Mesendoderm (in vitro differentiated cells): ENCODE measurements at places on chromosomes 7 and 10.

GRCh38 chr10:133058331-133059092, 29.2 kb upstream of the ADGRA1 start:
- no peak for DNase-seq

GRCh38 chr7:130148561-130148960, 56.6 kb downstream of the TMEM209 start:
- no peak for DNase-seq

DNA sequence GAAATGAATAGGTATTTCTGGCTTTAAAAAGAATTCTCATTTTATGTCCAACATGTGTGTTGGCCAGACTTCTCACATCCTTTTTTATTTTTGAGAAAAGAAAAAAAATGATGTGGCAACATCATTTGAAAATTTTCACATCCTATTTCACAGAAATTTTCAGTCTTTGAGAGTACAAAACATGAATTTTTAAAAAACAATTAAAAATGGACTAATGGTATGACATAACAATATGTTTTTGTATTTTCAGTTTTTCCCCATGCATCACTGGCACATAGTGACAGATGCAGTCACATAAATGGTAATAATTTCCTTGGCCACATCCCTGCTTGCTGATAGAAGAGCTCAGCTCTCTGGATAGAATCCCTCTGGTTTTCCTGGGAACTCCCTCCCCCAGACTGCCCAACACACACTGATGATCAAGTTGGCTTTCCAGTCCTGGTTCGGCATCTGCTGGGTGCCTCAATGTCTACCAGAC, 188.5 kb upstream of the AGR3 start:
- DNase-seq: no peak

GRCh38 chr7:130305433-130306042, 12.6 kb downstream of the CPA4 start:
- no peak for DNase-seq

- no peak for DNase-seq
These were observed 19.8 kb downstream of the CREB5 start for GRCh38 chr7:28432105-28432504.

DNA sequence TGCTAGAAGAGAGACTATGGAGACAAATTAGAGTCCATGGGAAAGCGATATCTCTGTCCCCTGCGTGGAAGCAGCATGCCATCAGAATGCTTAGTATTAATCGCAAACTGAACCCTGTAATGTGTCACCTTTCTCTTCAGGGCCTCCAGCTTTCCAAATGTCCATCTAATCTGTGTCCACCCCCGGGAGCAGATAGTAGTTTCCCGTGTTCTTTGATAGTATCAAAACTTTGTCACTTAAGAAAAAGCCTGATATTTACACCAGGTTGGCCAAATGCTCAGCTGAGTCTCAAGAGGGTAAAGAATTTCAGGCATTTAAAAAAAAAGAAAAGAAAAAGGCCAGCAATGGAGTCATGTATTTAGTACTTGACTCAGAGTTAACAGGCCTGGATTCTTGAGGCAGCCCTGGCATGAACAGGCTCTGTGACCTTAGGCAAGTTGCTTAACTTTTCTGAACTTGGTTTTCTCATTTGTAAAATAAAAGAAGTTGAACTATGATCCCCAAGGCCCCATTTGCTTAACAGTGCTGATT, 10.4 kb upstream of the GSAP start:
- peak; percentile 92 for DNase-seq

DNA sequence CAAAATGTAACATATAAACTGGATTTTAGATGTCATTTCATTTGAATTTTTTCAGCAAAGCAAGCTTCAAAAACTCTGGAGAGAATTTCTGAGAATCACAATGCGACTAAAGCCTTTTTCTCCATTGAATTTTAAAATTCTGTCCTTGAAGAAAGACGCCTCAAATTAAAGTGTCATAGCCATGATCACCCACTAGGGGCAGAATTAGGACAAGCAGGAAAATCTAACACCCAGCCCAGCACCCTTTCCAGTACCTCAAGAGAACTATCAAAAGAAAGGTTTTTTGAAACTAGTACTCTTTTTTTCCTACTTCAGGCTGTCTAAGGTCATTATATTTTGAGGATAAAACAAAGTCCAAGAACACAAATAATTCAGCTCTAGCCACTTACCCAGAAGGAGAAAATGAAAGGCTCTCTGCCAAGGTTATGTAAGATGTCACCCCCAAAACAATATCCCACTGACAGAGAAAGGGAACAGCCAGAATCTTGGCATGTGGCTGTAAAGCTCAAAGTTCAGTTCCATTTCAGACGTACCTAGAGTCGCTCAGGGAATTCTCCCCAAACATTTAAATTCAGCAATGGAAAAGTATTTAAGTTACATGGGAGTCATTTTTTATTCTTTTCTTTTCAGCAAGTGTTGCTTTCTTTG, 299.4 kb downstream of the SNX13 start:
- DNase-seq: peak; percentile 62

GRCh38 chr10:72292223-72292691, 18.5 kb downstream of the DDIT4 start:
- no peak for DNase-seq

GRCh38 chr10:24256619-24257107, 47.7 kb downstream of the KIAA1217 start:
- no peak for DNase-seq

- DNase-seq: no peak
These were observed 4.6 kb downstream of the LANCL2 start for GRCh38 chr7:55369427-55370400.

DNA sequence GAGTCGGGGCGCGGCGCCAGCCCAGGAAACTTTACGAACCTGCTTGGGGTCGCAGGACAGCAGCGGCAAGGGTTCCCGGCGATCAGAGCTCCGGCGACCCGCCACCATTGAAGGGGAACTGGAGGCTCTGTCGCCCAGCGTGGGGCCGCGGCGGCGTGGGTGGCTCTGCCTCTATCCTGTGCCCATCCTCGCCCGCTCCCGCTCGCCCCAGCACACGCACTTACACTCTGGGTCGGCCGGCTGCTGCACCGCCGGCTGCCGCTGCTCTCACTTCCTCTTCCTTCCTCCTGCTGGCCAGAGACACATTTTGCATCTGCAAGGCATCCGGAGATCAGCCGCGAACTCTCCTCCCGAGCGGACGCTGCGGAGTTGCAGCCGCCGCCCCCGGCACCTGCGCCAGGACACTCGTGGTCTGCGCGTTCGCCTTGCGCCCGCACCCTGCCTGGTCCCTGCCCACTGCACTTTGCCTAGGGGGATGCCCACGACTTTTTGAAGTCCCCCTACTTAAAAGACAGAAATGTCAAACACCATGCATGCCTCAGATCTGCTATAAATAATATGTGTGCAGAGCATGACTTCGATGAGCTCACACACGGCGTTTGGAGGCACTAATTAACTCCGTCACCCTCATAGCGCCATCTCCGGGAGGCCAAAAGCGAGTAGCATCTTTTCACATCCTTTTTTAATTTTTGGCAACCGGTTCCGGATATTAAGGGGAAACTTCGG, at the start of gene ELMO1:
TSS of gene ELMO1 (minus strand) at position 229 of the 726 bp plus-strand sequence. CDS start 106,174 bp downstream, outside the sequence.
- peak; percentile 95 for DNase-seq

DNA sequence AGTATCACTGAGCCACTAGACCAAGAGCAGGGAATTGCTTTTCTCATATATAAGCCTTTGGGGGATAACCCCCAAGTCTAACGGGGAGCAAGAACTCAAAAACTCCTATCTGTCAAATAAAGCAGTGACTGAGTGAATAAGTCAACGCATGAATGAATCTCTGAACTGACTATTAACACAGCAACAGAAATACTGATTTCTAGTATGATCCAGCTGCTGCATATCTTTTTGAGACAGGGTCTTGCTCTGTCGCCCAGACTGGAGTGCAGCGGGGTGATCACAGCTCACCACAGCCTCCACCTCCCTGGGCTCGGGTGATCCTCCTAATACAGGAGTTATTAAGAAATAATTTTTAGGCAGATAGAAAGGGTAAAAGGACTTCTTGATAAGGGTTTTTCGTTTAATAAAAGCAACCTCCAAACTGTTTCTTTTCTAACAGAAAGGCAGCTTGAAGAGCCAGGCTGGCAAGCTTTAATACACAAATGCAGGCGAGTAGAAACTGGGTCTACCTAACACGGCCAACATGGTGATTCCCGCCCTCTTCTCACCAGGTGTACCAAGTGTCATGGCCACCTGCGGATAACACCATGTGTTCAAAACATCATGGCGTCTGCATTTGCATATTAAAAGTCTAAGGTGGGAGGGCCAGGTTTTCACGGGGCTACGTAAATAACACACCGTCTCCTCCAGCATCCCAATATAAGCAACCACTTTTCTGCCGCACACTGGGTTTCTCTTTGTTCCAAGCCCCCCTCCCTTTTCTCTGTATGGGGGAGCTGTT, 631.9 kb downstream of the PARD3 start:
- DNase-seq: peak; percentile 40

DNA sequence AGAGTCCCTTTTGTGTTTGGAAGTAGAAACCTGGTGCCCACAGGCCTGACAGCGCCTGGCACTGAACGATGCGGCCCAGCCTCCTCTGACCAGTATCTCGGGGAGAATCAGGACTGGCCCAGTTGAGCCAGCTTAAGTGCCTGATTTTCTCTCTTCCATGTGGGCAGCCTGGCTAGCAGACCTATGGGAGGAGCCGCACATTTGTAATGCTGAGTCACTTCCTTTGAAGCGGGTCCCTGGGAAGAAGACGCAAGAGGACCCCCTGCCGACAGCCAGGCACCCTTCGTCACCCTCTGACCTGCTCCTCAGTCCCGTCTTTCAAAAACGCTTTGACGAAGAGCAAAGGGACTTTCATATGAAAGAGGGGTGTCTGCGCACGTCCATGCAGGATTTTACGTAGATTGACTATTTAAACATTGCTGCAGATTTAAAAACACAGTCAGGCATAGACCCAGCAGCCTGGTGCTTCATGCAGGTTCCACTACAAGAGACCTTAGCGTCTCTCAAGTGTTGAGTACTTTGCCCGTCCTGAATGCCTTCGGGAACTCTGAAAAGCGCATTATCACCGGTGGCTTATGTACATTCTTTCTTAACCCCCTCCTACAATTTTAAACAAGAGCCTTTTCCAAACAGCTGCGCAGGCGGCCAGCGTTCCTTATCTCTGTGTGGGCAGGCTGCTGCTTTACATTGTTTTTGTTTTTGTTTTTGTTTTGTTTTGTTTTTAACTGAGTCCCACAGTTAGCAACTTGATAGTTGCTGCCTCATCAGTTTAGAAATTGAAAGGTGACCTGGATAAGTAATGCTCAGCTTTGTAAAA, 36.5 kb upstream of the AP5Z1 start:
- peak; percentile 84 for DNase-seq

GRCh38 chr10:14839305-14839695, 1.2 kb downstream of the HSPA14 start:
- DNase-seq: no peak

GRCh38 chr7:2622869-2623697, 8.7 kb upstream of the TTYH3 start:
- no peak for DNase-seq

DNA sequence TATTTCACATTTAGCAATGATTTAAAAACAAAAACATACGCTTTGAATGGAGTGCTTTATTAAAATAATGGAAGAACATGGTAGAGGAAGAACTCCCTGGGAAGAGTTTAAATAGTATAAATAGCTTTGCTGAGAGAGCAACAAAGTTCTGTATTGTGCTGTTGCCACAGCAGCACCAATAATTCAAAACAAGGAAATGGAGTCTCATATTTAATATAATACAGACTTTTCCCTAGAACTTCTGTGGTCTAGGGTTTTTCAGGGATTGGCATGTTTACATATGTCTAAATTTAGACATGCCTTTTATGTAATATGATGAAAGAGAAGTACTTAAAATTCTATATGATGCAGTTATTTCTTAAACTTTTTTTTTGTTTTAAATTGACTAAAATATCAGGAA, 217.2 kb upstream of the HDAC9 start:
- DNase-seq: no peak

DNA sequence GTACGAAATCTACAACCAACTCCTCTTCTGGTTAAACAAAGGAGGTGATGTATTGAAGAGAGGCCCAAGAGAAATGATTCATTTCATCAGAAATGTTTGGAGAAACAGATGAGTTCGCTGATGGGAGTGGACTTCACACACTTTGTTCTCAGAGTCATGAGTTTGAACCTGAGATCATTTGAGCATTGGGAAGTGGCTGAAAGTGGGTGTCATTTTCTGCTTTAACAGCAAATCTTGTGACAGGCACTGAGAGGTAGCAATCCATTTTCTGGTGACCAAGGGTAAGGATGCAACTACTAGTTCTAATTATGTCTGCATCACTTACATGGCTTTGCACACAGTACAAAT, 51.4 kb downstream of the RBM20 start:
- DNase-seq: no peak

GRCh38 chr7:12378389-12378788, 25.3 kb downstream of the VWDE start:
- no peak for DNase-seq

DNA sequence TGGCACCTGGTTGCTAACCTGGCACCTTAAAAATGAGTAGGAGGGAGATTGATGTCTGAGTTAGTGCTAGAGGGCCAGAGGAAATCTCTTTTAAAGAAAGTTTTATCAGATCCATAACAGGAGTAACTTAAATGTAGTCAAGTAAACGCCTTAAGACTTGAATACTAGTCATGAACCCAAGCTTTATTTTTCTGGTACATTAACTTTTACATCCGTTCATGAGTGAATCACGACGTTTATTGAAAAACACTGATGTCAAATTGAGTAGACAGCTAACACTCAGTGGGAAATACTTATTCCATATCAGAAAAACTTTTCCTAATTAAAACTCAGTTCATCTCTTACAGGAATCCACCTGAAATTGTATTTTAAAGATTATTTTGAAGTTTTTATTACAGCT, 6.9 kb upstream of the LAMB1 start:
- no peak for DNase-seq

- peak; percentile 29 for DNase-seq
These were observed 13.0 kb downstream of the FAM20C start for GRCh38 chr7:205115-206010.

DNA sequence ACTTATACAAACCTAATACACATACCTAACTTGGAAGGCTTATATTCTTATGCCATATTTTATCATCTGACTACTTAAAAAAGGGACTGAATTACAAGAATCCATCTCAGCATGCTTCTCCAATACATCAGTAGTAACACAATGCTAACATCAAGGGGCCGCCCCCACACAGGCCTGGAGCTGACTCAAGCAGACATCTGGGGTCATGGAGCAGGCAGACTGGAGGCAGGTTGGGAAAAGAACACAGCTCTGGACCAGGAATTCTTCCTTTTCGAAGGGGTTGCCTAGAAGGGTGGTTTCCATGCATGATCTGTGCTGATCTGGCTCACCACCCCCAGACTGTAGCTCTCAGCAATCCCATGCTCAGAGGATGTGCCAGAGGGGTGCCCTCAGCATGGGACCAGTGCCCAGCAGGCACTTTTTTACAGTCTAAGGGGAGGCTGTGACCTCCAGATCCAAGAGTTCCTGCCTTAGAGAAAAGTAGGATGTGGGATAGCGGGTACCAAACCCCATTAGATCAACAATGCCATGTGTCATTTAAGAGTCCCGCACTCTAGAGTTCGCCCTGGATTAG, 26.1 kb upstream of the DUSP5 start:
- no peak for DNase-seq
